ENCODE measurements at places on chromosomes 7 and 10.

- DNase-seq: no peak
Measured at GRCh38 chr10:33117230-33117629, 159.2 kb upstream of the ITGB1 start.

DNA sequence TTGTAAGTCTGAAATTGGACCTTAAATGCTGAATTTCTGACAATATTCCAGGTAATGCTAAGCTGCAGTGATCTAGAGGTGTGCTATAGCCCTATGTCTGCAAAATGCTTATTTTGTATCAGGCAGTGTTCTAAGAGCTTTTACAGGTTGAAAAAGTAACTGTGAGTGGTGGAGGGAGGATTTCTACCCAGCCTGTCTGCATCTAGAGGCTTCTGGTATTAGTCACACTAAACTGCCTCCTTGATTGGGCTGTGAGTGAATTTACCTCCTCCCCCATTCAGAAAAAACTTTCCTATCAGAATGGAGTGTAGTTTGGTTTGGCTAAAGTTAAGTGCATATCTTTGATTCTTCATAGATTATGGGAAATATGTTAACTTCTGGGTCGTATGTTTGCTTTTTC lies 56.8 kb downstream of the BBS9 start:
- no peak for DNase-seq

- no peak for DNase-seq
Measured at GRCh38 chr10:90213346-90213745, 512.0 kb downstream of the KIF20B start.

GRCh38 chr10:20396205-20396604 lies 500.9 kb downstream of the NEBL start:
- DNase-seq: no peak

- no peak for DNase-seq
Measured at GRCh38 chr7:51970961-51971665, 654.5 kb upstream of the COBL start.

GRCh38 chr7:139829775-139830117 lies 682 bp downstream of the TBXAS1 start:
- no peak for DNase-seq

- no peak for DNase-seq
Measured at GRCh38 chr10:33553748-33554571, 219.5 kb upstream of the NRP1 start.

GRCh38 chr10:121133901-121134300 lies 282.7 kb downstream of the WDR11 start:
- no peak for DNase-seq

DNA sequence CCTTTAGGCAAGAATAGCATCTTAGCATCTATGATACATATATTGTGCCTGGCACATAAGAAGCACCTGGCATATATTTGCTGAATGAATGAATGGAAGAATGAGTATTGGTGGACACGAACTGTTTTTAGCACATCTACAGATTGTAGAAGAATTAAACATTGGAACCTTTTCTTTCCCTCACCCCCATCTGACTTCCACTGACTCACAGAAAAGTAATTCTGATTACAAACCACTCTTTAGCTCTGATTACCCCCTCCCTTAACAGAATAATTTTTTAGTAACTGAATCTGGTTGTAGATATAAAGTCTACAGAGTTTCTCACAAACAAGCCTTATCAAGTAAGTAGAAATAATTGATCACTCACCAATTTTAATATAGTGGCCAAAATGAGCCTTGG lies 31.9 kb downstream of the SLC26A4 start:
- DNase-seq: no peak

DNA sequence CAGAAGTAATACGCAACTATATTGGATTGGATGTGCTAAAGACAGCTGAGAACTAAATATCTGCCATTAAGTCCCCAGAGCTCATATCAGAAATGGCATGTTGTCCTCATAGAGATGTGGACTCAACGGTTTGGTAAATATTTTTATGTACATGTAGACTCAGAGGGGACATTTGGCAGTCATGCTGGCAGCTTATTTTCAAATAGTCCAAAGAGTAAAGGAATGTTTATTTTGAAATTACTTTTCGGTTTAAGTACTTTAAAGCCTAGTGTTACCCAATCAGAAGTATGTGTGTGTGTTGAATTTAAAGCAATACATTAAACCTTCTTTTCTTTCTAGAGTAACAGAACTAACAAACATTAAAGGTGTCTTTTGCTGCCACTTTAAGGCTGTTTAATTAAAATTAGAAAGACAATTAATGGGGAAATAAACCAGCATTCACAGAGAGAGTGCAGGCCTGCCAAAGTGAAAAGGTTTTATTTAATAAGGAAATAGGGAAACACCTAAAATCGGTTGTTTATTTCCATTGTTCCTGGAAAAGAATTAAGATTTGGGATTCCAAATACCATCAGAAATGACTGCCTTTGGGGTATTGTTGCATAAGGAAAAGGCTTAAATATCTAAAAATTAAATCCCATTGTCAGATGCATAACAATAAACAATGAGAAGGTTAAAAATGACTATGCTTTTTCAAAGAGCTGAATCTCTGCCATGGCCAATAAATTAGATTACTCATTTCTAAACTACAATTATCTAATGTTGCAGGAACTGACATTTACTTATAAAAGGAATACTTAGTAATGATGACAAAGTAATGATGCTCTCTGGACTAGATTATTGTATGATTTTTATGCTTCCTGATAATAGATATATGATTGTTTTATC lies 113.4 kb upstream of the AHR start:
- DNase-seq: no peak

GRCh38 chr10:12337453-12338372 lies 11.6 kb upstream of the CAMK1D start:
- no peak for DNase-seq

GRCh38 chr7:48004638-48005037 lies 24.3 kb downstream of the SUN3 start:
- DNase-seq: no peak

- DNase-seq: no peak
Measured at GRCh38 chr10:12795315-12796110, 206.0 kb downstream of the CCDC3 start.

GRCh38 chr10:79342811-79343561 lies 4.3 kb upstream of the PPIF start:
- DNase-seq: no peak

DNA sequence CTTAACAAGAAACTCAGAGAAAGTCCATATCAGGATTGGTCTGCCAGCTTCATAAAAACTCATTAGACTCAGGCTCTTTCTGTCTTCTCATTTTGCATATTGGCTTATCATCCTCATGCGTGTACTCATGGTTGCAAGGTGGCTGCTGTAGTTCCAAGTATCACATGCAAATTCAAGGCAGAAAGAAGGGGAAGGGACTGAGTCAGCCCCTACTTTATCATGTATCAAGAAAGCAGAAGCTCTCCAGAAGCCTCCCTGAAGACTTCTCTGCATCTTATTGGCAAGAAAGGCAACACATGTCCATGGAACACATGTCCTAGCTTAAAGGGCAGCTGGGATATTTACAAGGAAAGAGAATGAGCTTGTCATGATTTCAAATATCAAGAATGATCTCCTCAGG lies 19.4 kb upstream of the EZH2 start:
- no peak for DNase-seq

DNA sequence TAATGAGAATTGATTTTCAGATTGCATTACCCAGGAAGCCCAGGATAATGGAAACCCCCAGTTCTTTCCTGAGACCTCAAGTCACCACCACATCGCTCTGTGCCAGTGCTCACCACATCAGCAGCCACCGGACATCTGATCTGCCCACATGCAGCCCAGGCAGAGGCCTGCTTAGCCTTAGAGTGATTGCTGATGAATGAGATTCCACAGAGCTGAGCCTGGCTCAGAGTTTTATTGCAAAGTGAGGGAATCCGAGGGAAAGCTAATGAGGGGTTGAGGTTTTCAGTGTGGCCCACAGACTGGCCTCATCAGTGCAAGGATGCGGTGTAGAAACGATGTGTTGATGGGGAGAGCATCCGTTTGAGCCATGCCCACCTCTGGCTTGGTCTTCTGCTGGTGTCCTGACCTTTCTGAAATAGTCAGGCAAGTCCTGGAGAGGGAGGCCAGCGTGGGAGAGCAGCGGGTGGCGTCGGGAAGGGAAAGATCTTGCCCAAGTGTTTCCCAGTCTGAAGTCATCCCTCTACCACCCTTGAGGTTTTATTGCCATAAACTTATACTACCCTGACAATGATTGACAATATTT lies 120.3 kb downstream of the ITIH5 start:
- no peak for DNase-seq

DNA sequence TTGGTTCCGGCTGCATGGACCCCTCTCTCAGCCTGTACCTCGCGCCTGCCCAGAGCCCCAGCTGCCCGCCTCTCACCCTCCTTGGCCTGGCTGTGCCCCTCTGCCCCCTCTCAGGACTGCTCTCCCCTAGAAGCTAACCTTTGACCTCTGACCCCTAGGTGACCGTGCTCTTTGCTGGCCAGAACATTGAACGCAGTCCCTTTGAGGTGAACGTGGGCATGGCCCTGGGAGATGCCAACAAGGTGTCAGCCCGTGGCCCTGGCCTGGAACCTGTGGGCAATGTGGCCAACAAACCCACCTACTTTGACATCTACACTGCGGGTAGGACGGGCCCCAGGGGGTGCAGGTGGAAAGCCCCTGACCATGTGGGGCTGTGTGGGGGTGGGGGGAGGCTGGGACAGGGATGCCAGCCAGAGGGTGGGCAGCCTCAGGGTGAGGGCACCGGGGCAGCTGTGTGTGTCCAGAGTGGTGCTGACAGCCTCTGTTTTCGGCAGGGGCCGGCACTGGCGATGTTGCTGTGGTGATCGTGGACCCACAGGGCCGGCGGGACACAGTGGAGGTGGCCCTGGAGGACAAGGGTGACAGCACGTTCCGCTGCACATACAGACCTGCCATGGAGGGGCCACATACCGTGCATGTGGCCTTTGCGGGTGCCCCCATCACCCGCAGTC lies 8.0 kb downstream of the FLNC start:
- no peak for DNase-seq
